ENCODE measurements at places on chromosomes 16 and 17. TPM values are rescaled to one million over a fixed set of nuclear protein-coding genes. Genes with fewer than 3 reads are reported as not detected.

The CPHXL2 gene
- not detected for polyA plus RNA-seq

The TBX21 gene
- polyA plus RNA-seq = 0.53 TPM

The CDH3 gene
- 6.4 TPM for polyA plus RNA-seq

The ZNF594 gene
- polyA plus RNA-seq = 1.6 TPM

The EPN3 gene
- 2.5 TPM for polyA plus RNA-seq

The MYADML2 gene
- polyA plus RNA-seq = not detected

The NPIPA5 gene
- polyA plus RNA-seq = 28.8 TPM

The KRTAP4-4 gene
- polyA plus RNA-seq = not detected

The RDM1 gene
- polyA plus RNA-seq = 0.26 TPM

The CORO1A gene
- polyA plus RNA-seq = 41.8 TPM

The ORC6 gene
- 1.4 TPM for polyA plus RNA-seq

The NAGS gene
- polyA plus RNA-seq = 3.6 TPM

The KRTAP2-2 gene
- polyA plus RNA-seq = not detected

The PAGR1 gene
- 43.2 TPM for polyA plus RNA-seq

The NPIPB13 gene
- polyA plus RNA-seq = 3.5 TPM

The TSPOAP1 gene
- 7.0 TPM for polyA plus RNA-seq

The IRX3 gene
- polyA plus RNA-seq = 51.1 TPM

The HAP1 gene
- polyA plus RNA-seq = 0.07 TPM

The CNGB1 gene
- polyA plus RNA-seq = 0.18 TPM

The MOSMO gene
- 10.9 TPM for polyA plus RNA-seq

The ADAD2 gene
- 0.06 TPM for polyA plus RNA-seq

The MGRN1 gene
- polyA plus RNA-seq = 38.2 TPM

The DOK4 gene
- polyA plus RNA-seq = 19.7 TPM
